Eye (tissue), 1 donor: ENCODE measurements at places on chromosomes 2 and 18.
A peak's percentile ranks its signal among the peaks of the same experiment; 100 is the strongest.

DNA sequence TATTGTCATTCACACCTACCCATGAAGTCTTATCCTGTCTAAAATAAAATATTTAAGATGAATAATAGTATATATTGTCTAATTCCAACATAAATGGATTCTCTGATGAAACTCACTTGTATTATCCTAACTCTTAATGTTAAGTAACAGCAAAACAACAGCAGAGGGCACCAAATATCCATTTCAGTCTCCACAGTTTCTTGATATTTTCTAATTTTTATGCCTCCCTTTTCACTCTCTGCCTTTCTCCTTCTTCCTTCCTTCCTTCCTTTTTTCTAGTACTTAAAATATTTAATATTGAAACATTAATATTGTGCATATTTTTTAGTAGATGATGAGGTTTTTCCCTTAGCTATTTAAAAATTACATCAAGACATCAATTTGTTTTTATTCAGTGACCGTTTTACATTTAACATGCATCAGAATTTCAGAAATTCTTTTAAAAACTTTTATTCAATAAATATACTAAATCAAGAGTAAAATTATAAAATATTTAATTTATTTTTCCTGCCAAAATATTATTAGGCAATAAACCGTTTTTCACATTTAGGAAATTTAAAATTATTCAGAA is 97.6 kb downstream of the WDR7 start:
- peak; percentile 79 for DNase-seq

DNA sequence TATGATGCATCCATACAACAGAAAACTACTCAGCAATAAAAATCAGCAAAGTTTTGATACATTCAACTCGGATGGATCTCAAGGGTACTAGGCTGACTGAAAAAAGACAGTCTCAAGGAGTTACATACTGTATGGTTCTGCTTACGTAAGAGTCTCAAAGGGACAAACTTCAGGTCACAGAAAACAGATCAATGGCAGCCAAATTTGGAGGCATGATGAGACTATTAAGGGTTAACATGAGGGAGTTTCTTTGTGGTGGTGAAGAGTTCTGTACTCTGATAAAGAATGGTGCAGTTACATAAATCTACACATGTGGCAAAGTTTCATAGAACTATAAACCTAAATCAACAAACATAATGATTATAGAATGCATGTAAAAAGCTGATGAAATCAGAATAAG is 81.4 kb downstream of the COBLL1 start:
- DNase-seq: no peak

- peak; percentile 80 for DNase-seq
Observed at GRCh38 chr2:97011977-97012569, 25.7 kb upstream of the FAM178B start.

GRCh38 chr2:110866466-110866865 is 134.1 kb downstream of the ACOXL start:
- DNase-seq: no peak

GRCh38 chr2:38097258-38097987 is 21.5 kb upstream of the CYP1B1 start:
- DNase-seq: peak; percentile 39

DNA sequence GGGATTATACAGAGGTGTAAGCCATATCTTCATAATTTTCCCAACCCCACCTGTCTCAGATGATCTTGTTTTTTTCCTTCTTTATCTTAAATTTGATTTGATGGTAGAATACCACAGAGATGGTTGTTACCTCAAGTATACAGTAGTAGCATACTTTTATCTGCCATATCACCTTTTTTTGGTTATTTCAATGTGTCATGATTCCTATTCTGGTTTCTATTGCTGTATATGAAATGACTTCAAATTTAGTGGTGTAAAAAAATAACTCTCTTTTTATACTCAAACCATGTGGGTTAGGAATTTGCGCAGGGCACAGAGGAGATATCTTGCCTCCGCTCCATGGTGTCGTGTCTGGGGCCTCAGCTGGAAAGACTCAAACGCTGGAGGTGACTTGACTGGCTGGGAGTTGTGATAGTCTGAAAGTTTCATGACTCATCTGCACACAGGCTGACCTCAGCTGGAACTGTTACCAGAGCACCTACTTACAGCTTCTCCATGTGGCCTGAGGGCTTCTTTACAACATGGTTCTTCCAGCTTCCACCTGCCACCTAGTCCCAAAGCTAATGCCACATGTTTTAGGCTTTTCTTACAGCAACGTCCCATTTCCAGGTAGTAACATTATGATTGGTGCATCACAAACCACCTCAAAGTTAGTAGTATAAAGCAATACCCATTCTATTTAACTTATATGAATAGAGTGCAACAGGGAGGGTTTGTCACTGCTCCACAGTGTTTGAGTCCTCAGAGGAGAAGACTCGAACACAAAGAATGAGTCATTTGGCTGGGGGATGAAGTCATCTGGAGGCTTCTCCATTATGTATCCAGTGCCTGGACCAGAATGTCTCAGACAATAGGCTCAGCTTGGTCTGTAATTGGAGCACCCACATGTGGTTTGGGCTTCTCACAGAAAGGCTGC is 82.3 kb upstream of the XPO1 start:
- DNase-seq: no peak
